NCI-H1694 treated with DMSO at 0.1 percent for 48 hours (cell line): ENCODE measurements at places on chromosomes 6 and 20.

- DNase-seq = no peak
Observed at GRCh38 chr6:40331545-40331944, 255.6 kb downstream of the LRFN2 start.

DNA sequence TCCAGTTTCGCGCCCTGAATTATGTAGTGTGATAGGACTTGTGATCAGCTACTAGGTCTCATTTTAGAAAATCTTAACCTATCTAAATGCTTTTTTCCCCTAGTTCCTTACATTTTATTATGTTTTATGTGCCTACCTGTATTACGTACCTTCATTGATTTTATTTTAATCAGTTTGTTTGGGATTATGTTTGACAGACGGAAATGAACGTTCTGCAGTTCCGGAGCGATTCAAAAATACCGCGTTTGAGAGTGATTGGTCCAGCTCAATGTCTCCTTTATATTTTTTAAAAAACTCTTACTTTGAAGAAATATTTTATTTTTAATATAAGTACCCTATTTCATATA, 114.3 kb upstream of the BTN3A2 start:
- no peak for DNase-seq

GRCh38 chr6:36054956-36055355, 27.3 kb downstream of the MAPK14 start:
- DNase-seq = no peak

GRCh38 chr6:167574431-167575151, 249.7 kb downstream of the TTLL2 start:
- no peak for DNase-seq

DNA sequence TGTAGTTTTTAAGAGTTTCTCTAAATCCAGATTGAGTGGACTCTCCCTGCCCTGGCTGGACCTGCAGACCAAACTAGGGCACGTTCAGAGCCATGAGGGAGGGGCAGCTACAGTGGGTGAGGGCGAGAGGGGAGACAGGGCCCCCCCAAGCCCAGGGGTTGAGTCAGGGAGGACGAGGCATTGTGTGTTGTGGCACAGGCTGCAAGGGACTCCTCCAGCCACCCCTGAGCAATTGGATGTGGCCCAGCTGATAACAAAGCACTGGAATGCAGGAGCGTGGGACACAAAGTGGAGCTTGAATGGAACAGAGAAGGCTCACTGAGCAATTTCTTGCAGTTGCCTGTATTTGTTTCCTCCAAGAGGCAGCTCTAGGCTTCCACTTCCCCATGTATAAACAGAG, 43.5 kb upstream of the MYL9 start:
- no peak for DNase-seq

GRCh38 chr6:135030532-135031178, 24.0 kb downstream of the HBS1L start:
- DNase-seq = no peak

GRCh38 chr6:16953905-16954304, 147.9 kb upstream of the STMND1 start:
- DNase-seq = no peak

GRCh38 chr6:112983713-112984261, 636.7 kb downstream of the RFPL4B start:
- no peak for DNase-seq

DNA sequence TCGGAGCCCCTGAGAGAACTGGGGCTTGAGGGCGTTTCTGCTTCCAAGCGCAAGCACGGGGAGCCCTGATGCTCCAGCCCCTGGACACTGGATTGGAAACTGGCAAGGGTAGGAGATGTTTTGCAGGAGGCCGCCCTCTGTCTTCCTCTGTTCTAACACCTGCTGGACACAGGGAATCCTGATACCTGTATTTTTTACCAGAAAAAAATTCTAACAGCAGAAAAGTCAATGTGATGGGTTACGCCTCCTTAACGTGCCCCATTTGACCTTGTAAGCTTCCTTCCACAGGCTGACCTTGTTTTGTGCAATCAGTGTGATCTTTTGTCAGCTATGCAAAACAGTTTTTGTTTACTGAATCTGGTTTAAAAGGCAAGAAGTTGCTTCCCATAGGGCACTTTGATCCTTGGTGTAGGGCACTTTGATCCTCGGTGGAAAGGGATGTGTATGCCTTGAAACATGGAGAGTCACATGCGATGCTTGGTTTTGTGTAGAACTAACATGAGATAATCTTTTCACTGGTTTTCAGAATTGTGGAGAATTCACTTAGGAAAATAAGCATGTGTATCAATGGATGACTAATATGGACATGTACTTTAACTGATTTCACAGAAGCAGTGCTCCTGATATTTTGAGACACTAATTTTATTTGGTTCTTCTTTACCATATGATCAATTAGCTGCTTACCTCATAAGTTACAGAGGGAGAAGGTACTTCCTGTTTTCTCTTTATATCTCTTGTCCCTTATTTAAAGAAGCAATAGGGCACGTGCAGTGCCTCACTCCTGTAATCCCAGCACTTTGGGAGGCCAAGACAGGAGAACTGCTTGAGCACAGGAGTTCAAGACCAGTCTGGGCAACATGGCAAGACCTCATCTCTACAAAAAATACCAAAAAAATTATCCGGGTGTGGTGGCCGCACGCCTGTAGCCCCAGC, 59.9 kb upstream of the MAP3K4 start:
- DNase-seq = no peak

GRCh38 chr6:97687916-97688315, 404.9 kb upstream of the MMS22L start:
- no peak for DNase-seq

DNA sequence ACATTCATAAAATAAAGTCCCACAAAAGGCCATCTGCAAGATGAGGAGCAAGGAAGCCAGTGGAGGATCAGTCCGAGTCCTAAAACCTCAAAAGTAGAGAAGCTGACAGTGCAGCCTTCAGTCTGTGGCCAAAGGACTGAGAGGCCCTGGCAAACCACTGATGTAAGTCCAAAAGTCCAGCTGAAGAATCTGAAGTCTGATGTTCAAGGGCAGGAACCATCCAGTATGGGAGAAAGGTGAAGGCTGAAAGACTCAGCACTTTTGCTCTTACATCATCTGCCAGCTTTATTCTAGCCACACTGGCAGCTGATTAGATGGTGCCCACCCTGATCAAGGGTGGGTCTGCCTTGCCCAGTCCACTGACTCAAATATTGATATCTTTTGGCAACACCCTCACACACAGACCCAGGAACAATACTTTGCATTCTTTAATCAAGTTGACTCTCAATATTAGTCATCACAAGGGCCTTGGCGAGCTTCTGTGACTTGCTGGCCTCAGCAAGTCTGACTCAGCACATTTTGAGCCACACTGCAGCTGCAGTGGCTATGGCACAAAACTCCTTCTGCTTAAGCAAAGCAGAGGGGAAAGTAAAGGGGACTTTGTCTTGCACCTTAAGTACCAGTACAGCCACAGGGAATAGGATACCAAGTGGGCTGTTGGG, 1370.3 kb upstream of the CITED2 start:
- no peak for DNase-seq

- DNase-seq = no peak
Observed at GRCh38 chr6:119205911-119206618, 127.6 kb upstream of the FAM184A start.

DNA sequence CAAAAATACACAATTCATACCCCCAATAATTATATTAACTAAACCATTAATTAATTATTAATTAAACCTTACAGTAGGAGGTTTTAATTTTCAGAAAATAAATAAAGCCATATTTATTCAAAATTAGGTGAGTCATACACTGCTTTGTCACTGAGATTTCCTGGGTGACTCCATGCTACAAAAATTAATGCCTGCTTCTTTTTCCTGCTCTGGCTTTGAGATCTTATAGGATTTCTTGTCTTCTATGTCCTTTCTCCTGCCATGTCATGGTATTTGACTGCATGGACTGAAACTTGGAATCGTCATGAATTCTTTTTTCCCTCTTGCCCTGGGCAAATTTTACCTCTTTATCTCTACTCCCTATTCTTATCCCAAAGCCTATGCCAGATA, 133.2 kb downstream of the PHACTR1 start:
- DNase-seq = no peak

DNA sequence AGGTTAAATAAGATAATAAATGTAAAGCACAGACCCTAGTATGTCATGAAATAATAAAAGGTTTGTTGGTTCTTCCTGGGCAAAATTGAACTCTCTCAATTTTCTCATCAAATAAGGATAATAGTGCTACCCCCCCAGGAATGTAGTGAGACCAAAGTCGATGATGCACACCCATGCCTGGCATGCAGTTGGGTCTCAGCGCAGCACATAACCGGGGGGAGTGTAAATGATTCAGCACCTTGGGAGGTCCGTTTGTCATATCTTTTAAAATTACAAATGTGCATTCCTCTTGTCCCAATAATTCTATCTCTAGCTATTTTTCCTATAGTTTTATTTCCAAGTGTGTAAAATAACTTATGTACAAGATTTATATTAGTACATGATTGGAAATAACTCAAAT, 31.3 kb upstream of the CCDC167 start:
- no peak for DNase-seq

GRCh38 chr20:56433880-56434255, 21.8 kb downstream of the CASS4 start:
- DNase-seq = no peak

- DNase-seq = no peak
Observed at GRCh38 chr6:28947831-28948270, 24.1 kb upstream of the TRIM27 start.

GRCh38 chr6:139762587-139763031, 388.2 kb upstream of the CITED2 start:
- DNase-seq = no peak

DNA sequence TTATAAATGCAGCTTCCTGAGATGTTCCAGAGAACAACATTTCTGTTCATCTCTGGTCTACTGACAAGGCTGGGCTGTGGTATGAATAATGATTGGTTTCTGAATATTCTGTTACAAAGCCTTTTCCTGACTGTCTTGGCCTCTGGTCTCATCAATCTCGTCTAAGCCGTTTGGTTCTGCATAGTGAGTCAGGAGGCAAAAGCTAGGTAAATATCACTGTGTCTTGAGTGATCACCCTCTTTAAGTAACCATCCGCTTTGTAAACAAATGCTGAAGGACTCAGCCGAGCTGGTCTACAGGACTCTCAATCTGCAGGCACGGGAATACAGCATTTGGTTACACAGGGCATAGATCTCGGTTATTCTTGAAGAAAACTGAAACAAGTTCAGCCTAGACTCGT, 511.9 kb downstream of the KIF16B start:
- no peak for DNase-seq

- no peak for DNase-seq
Observed at GRCh38 chr20:33986560-33987216, 7.0 kb upstream of the RALY start.
